ENCODE measurements at places on chromosomes 4 and X.

DNA sequence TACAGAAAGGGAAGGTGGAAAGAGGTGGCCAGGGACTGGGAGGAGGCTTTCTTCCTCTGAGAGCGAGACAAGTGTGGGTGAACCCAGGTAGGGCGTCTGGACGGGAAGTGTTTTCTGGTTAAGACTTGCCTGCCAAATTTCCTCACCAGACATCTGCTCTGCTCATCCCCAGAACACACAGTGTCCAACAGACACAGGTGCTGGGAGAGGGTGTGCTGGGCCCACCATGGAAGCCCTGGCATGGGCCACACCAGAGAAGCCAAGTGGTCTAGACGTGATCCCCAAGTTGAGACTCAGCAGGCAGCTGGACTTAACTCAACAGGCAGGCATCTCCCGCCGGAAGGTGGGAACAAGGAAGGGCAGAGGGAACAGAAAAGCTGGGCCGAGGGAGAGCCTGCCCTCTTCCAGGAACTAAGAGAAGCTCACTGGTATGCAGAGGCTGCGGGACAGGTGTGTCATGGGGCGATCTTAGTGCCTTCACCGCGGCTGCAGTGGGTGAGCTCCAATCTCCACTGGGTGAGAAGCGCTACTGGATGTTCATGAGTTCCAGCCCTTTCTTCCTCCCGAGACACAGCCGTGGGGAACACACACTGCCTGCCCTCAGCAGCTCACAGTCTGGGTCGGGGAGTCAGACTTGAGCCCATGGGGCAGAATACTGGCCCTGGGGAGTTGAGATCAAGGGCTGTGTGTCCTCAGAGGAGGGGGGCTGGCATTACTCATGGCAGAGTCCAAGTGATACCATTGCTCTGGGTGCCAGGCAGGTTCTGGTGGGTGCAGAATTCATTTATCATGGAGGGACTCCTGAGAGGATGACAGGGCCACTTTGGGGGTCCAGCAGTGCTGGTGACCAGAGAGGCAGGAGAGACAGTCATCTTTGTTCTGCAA is 110.2 kb downstream of the CPZ start:
- DNase-seq = no peak

- no peak for DNase-seq
Observed at GRCh38 chr4:164379694-164380093, 374.2 kb upstream of the SMIM31 start.

DNA sequence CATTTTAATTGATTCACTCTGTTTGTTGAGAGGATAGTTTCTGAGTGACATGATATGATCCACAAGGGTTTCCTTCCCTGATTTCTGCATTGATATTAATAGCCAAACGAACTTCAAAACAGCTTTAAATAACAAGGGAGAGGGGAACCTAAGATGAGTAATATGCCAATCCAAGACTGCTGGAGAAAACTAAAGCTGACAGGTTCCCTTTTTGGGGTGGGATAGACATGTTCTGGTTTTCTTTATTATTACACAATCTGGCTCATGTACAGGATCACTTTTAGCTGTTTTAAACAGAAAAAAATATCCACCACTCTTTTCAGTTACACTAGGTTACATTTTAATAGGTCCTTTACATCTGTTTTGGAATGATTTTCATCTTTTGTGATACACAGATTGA is 182.2 kb downstream of the AR start:
- DNase-seq = no peak

DNA sequence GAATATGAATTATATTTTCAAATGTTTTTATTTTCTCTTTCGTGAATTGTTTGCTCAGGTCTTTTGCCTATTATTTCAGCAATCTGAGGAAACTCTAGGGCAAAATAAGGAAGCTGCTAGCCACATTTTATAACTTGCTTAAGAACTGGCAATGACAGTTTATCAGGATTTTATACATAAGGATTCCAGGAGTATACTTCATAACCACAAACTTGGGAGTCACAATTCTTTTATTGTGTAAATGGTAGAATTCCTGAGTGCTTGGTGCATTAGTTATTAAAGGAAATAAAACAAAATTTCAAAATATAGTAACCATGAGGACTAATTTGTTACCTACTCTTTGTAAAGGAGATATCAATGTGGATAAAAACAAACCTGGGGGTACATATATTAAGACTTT is 54.4 kb downstream of the PALLD start:
- no peak for DNase-seq

GRCh38 chr4:186778134-186778533 is 54.5 kb upstream of the FAT1 start:
- DNase-seq = no peak

DNA sequence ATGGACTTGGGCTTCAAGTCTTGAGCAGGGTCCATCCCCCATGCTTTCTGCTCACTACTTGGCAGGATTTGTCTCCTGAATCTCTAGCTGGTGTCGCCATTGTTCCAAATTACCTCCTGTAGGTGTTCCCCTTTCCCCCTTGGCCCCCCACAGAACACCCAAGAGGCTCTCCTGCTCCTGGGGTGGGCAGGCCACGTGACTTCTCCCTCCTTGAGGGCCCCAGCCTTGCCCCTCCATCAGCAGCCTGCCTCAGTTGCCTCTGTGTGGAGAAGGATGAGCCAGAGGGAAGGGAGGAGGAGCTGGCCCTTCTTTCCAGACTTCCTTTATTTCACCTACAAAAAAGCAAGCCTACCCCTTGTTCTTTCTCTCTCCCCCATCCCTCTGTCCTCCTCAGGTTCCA is 1.8 kb downstream of the GPR78 start:
- no peak for DNase-seq

DNA sequence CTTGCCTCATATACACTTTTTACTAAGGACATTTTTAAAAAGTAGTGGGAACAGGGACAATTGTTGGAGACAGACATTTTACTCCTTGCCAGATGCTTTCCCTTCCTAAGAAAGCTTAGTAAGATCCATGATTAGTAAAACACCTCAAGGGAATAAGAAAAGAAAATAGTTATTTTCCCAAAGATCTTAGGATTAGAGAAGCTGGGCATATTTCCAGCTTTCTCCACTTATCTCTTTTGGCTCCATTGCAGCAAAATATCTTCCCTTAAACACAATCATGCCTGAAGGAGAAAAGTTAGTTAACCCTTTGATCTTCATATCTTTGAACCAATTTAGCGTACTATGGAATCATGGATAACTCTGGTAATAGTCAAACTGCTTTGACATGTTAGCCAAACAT is 257.9 kb downstream of the PCDH18 start:
- DNase-seq = no peak

DNA sequence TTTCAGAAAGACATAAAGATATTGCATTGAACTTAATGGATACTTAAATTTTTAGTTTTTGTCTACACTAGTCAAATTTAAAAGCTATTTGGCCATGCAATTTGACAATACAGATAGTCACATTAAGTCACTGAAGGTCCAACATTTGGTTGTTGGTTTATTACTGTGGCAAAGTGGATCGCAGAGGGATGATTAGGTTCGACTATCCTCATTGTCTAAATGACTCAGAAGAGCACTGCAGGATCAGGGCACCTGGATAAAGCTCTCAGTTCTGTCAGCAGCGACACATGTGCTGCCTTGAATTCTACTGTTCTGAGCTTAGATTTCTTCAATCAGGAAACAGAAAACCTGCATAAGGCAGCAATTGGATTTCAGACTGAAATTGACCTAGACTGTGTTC is 130.7 kb downstream of the AMELX start:
- no peak for DNase-seq

DNA sequence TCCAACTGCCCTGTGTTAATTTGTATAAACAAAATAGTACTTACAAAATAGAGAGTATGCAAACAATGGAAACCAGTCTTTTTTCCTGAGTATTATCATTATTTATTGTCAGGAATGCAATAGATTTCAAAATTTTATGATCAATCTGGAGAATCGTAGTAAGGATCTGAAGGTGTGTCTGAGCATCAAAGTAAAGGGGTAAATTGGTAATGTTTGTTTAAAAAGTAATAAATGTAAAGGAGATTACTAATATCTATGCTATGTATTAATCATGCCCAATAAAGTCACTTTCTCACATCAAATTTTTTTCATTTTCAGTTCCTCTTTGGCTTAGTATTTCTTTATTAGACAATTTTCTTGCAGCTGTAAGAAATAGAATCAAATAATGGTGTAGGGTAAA is 1507.1 kb upstream of the PCDH7 start:
- no peak for DNase-seq

DNA sequence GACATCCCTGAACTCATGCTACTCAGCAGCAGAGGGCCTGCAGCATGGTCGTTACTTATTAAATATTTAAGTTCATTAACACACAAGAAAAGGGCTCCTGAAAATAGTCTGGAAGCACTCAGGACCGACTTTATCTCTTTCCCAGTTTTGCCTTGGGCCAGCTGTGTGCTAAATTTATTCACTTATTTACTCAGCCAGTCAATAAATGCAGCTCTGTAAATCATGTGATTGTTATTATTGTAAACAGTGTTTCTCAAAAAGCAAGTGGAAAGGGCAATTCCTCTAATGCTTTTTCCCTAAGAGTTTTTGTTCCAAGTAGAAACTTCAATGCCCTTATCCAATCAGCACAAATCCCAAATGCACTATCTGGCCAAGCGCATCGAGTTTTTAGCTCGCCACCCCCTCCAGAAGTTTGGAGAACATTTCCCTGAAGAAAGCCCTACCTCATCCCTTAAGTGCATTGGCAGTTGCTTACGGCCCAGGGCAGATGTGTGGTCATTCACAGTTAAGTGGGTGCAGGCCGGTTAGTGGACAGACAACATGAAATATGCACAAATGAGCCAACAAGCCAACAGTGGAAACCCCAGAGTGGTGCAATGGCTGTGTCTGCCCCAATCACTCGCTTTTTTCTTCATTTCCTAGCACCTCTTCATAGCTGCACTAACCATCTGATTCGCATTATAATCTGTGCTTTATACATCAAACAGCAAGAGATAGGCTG is 125.8 kb downstream of the SMIM20 start:
- DNase-seq = no peak

DNA sequence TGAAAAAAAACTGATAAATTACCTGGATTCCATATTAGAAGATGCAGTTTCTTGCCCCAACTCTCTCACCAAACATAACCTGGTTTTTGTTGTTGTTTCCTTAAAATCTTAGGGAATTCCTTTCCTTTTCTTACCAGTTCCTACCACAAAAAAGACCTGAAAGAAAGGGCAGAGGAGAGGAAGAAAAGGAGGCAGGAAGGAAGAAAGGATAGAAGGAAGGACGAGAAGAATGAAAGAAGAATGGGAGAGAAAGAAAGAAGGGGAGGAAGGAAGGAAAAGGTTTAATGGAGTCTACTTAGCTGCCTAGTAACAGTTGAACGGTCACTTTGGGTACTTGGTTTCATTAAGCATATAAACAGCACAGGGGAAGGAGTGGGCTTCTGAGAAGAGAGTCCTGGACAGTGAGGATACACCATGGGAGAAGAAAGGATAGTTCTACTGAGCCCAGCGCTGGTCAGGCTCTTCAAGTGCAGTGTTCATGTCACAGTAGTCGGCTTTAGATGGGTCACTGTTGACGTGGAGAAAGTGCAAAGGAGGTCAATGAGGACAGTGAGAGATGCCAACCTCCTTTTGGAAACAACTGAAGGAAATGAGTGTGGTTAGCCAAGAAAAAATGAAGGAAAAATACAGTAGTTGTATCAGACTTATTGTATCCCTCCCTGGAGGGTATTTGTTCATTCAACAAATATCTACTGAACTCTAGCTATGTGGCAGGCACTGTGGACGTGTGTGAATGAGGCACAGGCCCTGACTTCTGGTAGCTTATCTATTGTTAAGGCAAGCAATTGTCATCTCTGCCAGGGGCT is 1.1 kb upstream of the CHIC2 start:
- no peak for DNase-seq

DNA sequence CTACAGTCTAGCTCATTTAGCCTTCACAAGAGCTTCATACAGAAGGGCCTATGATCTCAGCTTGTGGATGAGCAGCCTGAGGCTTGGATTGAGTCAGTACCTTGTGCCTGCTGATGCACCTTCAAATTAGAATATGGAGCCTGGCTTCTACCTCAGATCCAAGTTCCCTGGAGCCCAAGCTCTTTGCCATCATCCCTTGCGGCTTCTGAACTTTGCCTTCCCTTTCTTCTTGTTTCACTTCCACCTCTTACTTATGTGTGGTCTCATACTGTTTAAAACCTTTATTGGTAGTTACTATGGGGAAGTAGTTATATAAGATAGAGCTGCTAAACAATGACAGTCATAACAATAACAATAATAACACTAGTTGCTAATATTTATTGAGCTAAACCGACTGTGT is 84.3 kb upstream of the AFF2 start:
- DNase-seq = no peak

- no peak for DNase-seq
Observed at GRCh38 chr4:142091085-142091513, 454.7 kb downstream of the IL15 start.

DNA sequence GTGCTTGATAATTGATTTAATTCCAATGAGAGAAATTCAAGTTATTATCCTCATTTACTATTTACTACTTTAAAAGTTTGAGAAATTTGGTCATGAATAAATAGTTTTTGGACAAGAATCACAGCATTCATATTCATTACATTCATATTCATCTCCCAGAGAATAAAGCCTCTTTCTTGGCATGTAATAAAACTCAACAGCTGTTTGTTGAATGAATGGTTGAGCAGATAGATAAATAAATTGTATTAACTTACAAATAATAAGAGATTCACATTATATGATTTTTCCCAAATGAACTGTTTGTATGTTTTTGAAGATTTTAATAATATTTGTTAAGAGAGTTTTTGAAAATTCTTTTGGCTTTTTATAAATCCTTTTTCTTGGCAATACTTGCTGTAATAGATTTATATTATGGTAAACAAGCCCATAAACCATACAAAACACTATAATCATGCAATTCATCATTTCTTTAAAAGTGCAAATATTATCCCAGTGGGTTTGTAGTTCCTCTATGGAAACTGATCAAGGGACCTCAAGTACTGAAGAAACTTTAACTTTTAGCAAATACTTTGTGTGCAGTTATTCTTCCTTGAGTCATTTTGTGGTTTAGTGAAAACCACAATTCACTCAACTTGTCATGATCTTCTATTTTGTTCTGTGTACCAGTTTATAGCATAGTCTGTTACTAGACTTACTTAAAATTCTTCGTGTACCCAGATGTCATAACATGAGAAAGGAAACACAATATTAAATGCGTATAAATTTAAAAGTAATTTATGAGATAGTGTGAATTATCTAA is 371.8 kb downstream of the ADGRL3 start:
- no peak for DNase-seq

- DNase-seq = no peak
Observed at GRCh38 chrX:1283741-1284140, 15.1 kb downstream of the CSF2RA start.

GRCh38 chrX:20181598-20182329 is 40.1 kb upstream of the EIF1AX start:
- DNase-seq = no peak

DNA sequence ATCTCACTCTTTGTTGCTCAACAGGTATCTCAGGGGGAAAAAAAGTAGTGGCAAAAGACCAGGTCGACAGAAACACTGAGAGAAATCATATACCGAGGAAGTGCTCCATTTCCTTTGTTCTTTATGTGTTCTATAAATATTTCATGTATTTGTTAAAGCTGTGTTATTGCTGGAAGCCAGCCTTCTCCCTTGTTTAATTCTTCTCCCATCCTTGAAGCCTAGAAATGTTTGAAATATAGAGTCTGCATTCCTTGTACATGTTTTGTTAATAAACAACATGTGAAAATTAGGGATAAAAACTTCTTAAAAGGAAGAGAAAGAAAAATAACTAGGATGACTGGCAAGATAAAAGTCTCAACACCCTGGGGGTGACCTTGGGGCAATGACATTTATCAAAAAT is 186.2 kb downstream of the ANKRD50 start:
- DNase-seq = no peak
